ENCODE measurements at places on chromosomes 4 and X.

GRCh38 chr4:74751247-74751646, 43.1 kb downstream of the BTC start:
- DNase-seq: no peak

GRCh38 chrX:56802921-56803849, 74.1 kb downstream of the NBDY start:
- DNase-seq: peak; percentile 36

DNA sequence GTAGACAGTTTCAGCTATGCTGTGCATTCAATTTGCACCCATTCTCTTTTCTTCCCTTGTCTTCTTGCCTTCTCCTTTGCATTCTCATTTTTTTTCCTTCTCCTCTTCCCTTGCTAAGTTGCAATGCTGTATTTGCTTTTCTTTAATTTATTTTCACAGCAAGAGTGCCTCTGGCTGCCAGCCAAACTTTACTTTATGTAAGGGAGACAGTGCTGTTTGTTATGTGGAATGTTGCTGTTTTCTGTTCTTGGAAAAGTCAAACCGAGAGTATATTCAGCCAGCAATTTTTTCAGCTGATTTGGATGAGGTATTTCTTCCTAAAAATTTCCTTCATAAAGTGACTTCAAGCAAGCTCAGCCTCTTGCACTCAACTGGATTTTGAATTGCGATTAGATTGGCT, 1293.4 kb downstream of the ARAP2 start:
- DNase-seq: no peak

GRCh38 chrX:119477812-119478232, 9.6 kb downstream of the SLC25A5 start:
- DNase-seq: no peak

DNA sequence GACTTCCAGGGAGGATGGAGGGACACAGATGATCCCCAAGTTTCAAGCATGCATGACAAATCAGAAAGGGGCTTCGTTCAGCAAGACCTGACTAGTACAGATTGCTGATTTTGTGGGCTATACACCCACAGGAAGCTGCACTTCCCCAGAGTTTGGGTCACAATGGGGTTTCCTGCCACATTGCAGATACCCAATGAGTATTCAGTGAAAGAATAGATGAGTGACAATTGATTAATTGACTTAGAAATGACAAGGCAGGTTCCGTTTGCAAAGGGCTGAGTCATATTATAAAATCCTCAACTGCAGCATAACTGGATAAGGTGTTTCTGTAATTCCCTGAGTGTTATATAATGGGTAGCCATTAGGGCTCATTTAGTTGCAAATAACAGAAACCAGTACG, 146.6 kb upstream of the TBL1X start:
- no peak for DNase-seq

DNA sequence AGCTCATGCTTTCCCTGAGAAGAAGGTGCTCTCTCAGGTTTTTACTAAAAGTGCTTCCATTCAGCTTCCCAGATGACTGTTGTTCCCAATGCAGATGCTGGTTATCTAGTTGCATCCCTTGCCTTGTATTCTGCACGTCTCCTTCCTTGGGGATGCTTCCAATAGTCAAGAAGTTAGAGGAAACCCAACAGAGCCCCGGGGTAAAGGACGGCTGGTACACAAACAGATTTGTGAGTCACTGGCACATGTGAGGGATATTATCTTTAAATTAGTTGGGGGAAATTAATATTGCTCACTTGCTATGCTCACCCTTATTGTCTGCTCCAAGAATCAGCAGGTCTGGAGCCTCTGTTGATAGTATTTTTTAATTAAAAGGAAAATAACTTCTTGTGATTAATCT, 465.2 kb upstream of the BOD1L1 start:
- no peak for DNase-seq

- DNase-seq: no peak
Measured at GRCh38 chrX:72230290-72230689, 8.5 kb downstream of the ERCC6L start.

- no peak for DNase-seq
Measured at GRCh38 chr4:74014332-74014731, 15.9 kb upstream of the CXCL5 start.

DNA sequence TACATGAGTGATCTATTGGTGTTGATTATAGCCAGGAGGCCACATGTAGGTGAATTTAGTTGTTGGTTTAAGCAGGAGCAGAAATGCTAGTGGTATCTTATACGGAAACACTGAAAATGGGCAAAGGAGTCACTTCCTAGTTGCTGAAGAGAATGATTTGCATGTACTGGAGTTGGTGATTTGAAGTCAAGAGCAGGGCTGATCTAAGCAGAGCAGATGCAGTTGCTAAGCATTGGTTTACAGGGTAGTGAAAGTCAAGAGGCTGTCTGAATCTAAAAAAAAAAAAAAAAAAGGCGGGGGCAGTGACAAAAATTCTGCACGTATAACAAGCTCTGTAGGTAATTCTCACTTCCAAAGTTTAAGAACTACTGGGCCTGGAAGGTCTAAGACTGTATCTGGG, 90.4 kb upstream of the HPRT1 start:
- no peak for DNase-seq

DNA sequence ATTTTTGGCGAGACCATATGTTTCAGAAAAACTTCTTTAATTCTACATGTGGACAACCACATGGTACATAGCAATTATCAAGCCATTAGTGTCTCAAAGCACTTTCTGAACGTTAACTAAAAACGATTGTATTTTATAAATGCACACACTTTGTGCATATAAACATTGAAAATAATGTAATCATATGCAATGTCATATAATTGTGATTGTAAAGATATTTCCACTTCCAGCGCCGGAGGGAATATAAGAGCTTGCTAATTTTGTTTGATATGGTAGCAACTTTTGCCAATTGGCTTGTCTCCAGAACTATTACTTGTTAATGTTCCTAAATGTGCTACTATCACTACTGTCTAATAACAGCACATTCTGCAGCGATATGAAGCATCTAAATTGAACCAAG, 162.3 kb upstream of the SMIM31 start:
- DNase-seq: no peak

DNA sequence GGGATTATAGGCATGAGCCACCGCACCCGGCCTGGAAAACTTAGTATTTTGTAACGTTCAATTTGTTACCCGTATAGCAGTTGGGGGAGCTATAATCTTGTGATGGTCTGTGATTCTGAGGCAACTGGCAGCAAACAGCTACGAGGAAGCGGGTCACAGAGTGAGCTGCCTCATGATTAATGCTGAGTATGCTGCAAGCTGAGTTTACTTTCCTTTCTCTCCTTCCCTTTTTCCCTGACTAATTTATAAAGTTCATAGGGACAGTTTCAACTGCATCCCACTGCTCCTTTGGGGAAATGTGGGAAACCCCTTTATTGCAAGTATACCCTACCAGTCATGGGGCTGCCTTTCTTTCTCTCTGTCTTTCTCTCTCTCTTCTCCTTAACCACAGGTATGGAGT, 17.7 kb upstream of the ELOVL6 start:
- no peak for DNase-seq

DNA sequence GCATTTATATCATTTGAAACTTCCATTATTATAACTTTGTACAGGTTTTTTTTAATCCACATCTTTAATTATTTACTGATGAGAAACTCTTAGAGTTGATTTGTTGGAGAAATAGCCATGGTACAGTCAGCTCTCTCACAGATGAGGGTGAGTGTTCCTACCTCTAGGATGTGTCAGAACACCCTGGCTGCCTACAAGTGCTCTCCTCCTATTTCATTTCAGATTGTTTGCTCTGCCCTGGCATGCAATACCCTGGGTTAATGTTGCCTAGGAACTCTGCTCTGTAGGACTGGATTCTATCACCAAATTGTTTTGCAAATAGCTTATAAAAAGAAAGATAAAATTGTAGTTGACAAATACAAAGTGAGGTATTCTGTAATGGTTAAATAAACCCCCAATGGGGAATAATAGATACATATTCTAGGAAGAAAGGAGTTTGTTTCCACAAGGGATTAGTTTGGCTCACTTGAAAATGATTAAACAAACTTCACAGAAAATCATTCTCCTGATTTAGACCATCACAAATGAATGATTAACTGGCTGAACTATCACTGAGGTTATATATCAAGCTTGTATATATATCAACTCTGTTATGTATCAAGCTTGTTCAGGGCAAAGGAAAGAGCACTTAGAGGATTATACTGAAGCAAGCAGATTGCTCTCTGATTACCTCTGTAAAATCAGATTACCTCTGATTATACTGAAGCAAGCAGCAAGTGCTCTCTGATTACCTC, 150.0 kb downstream of the PDE5A start:
- DNase-seq: no peak

DNA sequence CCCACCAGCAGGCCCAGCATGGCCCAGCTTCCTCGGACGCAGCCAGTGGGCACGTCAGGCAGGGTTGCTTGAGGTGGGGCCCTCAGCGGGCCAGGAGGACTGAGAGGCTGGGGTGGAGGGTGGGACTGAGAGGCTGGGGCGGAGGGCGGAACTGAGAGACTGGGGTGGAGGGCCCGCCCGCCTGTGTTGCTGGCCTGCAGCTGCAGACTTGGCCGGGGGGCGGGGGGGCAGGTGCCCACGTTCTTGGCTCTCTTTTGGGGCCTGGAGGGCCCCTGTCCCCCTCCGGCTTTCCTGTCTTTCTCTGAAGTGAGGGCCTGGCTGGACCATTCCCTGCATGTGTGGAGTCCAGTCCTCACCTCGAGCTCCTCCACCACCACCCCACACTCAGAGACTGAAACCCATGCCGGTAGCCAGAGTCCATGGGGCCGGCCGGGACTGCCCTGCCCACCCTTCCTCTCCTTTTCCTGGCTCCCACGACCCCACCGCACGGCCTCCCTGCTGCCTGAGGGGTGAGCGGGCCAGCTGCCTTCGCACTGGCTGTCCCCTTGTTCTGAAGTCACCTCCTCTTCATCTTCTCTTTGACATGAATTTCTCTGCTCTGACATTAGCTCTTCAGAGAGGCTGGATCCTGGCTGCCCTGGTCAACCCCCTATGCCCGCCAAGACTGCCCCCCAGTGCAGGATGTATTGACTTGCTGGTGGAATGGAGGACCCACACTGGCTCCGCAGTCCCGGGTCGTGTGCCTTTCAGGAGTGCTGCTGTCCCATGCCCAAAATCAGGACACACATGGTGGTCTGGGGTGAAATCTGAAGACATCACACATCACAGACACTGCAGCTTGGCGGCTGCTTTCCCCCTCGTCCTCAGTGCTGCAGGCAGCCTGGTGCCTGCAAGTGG, 10.1 kb upstream of the NKX1-1 start:
- no peak for DNase-seq

DNA sequence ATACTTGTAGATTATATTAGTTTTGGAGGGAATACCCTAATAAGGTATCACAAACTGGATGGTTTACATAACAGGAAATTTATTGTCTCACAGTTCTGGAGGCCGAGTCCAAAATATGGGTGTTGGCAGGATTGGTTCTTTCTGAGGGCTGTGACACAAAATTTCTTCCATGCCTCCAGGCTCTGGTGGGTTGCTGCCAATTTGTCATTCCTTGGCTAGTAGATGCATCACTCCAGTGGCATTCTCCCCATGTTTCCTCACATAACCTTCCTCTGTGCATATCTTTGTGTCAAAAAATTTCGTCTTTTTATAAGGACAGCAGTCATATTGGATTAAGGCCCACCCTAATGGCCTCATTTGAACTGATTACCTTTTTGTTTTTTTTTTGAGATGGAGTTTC, 49.3 kb downstream of the APELA start:
- no peak for DNase-seq

- DNase-seq: no peak
Measured at GRCh38 chr4:154781983-154782293, 866 bp downstream of the RBM46 start.

- no peak for DNase-seq
Measured at GRCh38 chrX:139126493-139126892, 404.0 kb upstream of the F9 start.

- no peak for DNase-seq
Measured at GRCh38 chr4:78310007-78310739, 241.4 kb upstream of the ANXA3 start.

DNA sequence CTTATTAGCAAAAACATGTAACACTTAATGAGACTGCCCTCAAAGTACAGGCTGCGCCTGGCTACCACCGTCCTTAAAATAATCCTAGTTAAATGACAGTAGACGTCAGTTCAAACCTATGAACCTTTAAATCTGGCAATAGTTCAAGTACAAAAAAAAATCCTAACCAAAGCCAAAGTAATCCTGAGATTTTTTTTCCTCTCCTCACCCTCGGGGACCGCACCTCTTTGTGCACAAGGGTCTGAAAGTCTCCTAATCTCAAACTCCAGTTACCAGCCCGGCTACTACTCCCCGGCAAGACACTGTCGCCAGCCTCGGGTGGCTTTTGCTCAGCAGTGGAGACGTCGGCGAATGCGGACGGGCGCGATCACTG, 439 bp downstream of the SEC31A start:
- no peak for DNase-seq

DNA sequence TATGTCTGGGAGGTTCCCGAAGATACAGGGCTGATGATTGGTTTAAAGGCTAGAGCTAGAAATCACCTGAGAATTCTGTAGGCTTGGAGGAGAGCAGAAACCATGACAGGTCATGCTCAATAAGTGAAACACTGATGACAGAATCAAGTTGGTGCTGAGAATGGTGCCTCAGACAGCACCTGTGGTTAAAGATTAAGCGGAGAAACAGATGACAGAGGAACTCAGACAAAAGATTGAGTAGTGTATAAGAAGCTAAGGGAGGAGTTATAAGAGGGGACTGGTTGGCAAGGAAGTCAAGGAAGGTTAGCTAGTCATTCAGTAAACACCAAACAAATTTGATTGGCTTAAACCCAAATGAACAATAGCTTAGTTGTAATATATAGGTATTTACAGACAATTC, 385.4 kb upstream of the CNKSR2 start:
- DNase-seq: no peak

DNA sequence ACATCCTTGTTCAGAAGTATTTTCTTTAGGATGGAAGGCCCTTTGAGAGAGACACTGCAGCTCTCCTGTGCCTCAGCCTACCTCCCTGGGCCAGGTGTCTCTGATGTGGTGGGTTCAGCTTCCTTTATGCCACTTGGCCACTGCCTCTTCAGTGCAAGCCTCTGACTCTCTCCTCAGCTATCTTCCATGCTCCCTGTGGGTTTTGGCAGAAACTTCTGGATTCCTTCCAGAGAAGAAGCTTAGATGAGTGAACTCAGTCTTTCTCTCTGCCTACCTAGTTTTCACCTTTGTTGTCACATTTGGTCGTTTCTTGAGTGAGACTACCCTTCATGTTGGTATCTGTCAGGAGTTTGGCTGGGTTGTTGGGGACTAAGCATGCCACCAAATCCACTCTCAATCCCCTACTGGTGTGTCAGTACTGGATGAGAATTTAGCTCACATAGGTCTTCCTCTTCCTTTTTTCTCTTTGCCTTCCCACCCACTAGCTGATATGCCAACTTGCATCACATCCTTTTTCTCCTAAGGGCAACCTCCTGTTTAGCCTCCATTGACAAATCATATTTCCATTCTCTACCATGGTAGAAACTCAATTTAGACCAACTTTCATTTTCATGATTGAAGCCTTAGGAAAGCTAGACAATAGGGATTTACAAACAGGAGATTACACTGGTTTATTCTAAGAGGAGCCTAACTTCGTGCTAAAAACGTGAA, 32.0 kb downstream of the IL15 start:
- no peak for DNase-seq

GRCh38 chr4:66178906-66179305, 508.6 kb upstream of the EPHA5 start:
- no peak for DNase-seq

Data from left ventricle myocardium inferior (tissue), 1 donor.